ENCODE measurements at places on chromosomes 4 and X.

GRCh38 chr4:25978327-25978726 is 64.3 kb downstream of the SMIM20 start:
- DNase-seq: no peak

GRCh38 chrX:110915111-110915510 is 119.5 kb upstream of the CHRDL1 start:
- DNase-seq: peak; percentile 35

- no peak for DNase-seq
These were observed 150.4 kb downstream of the FRAS1 start for GRCh38 chr4:78207541-78207940.

DNA sequence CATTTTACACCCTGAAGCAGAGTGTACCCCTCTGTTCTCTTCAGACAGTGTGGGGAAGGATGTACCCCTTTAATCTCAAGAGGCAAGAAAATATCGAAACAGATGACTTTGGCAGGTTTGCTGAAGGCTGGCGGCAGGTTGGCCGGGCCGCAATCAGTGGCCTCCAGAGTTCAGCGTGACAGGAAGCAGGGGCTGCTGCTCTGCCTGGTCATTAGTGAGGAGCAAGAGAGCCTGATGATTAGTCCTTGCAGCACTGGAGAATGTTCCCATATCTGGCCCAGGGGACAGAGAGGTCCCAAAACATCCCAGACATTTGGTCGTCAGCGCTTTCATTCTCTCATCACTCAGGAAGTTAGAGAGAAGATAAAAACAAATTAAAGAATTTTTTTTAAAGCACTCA is 352.8 kb downstream of the SPRY1 start:
- DNase-seq: no peak

GRCh38 chrX:41031256-41031967 is 53.8 kb upstream of the USP9X start:
- DNase-seq: no peak

- no peak for DNase-seq
These were observed 24.9 kb upstream of the IQSEC2 start for GRCh38 chrX:53305996-53306937.

DNA sequence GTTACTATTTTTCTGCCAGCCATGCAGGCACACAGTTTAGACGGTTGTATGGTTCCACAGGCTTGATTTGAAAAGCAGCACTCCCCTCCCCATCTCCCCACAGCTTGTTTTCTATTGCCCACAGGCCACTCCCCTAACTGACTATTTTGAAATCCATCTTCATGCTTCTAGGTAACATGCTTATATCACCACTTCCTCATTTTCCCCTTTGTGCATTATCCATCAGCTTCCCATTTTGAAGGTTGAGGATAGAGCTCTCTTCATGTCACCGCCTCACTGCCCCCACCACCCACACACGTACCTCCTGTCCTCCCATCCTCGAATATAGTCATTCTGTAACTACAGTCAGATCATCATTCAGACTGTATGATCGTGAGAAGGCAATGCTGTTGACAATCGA is 224.7 kb downstream of the MID1 start:
- DNase-seq: no peak

GRCh38 chr4:182207830-182208396 is 35.3 kb upstream of the TENM3 start:
- no peak for DNase-seq

DNA sequence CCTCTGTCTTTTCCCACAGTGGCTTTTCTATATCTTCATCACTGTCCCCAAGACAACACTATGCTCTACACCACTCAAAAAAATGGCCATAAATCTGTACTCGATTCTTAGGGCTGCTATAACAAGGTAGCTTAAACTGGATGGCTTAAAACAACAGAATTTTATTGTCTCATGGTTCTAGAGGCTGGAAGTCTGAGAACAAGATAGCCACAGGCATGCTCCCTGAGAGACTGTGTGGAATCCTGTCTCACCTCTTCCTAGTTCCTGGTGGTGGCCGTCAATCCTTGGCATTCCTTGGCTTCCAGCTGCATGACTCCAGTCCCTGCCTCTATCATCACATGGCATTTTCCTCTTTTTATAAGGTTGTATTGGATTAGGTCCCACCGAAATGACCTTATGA is 70.7 kb upstream of the DCLK2 start:
- no peak for DNase-seq

DNA sequence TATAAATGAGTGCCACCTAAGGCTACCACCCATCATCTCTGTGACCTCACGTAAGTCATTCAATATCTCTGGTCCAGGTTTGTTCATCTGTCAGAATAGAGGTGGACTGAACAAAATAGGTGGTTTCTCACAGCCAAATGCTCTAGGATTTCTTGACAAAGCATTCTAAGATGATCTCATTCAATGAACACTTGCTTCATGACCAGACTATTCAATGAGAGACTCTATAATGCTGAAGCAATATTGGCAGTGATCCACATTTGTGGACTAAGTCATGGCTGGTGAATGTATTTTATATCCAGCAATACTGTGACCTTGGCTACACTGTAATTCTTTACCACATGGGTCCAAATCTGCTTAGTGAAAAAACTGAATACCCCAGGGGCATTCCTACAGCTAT is 37.9 kb downstream of the LDB2 start:
- peak; percentile 44 for DNase-seq

- DNase-seq: no peak
These were observed 246.1 kb downstream of the NR3C2 start for GRCh38 chr4:148196164-148196563.

GRCh38 chrX:68498508-68499379 is at the start of gene YIPF6:
Gene YIPF6 (plus strand): TSS chrX:68499051. CDS start chrX:68499067, 16 bp downstream.
- DNase-seq: peak; percentile 27

GRCh38 chr4:89447543-89447942 is 139.9 kb upstream of the GPRIN3 start:
- DNase-seq: no peak

DNA sequence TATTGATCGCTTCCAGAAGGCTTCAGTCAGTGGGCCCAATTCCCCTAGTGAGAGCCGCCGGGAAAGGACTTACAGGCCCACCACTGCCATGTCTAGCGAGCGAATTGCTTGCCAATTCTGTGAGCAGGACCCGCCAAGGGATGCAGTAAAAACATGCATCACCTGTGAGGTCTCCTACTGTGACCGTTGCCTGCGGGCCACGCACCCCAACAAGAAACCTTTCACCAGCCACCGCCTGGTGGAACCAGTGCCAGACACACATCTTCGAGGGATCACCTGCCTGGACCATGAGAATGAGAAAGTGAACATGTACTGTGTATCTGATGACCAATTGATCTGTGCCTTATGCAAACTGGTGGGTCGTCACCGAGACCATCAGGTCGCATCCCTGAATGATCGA is 15.3 kb downstream of the MID2 start:
- no peak for DNase-seq

DNA sequence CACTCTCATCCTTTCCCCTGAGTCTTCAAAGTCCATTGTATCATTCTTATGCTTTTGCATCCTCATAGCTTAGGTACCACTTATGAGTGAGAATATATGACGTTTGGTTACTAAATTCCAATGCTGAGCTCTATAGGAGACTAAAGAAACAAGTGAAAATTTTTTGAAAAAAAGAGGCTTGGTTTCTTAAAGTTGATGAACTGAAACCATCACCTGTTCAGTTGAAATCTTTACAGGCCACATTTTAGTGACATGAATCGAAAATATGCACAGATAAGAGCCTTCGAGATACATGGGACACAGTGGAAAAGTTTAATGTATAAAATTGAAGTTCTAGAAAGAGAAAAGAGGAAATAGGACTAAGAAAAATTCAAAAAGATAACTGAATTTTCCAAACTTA is 195.8 kb downstream of the GPM6A start:
- DNase-seq: no peak

GRCh38 chrX:100721328-100721727 is 10.6 kb downstream of the SYTL4 start:
- DNase-seq: no peak

DNA sequence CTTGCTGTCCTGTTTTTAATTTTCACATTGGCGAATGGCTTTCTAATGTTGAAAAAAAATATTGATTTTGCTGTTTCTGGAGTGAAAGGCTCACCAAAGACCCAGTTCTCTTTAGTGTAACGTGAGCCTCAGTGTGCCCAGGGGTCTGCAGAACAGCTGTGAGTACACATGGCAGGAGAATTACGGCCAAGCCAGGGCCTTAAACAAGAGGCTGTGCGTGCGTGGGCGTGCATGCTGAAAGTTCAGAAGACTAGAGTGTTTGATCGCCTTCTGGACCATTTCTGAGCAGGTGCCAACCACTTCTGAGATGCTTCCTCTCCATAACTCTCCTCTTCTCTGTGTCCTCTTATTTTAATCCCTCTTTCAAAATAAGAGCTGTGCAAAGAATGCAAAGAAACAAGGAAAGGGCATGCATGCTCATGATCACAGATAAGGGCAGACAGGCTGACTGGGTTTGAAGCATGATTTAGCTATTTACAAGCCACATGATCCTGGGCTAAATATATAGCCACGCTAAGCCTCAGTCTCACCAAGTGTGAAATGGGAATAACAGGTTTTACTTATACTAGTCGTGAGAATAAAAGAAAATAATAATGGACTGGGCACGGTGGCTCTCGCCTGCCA is 9.9 kb downstream of the PHEX start:
- no peak for DNase-seq

GRCh38 chrX:24668111-24668510 is 21.0 kb upstream of the PCYT1B start:
- no peak for DNase-seq

- peak; percentile 24 for DNase-seq
These were observed 14.7 kb upstream of the CT55 start for GRCh38 chrX:135185795-135186443.

- DNase-seq: no peak
These were observed 199.0 kb upstream of the LNX1 start for GRCh38 chr4:53790286-53790685.

DNA sequence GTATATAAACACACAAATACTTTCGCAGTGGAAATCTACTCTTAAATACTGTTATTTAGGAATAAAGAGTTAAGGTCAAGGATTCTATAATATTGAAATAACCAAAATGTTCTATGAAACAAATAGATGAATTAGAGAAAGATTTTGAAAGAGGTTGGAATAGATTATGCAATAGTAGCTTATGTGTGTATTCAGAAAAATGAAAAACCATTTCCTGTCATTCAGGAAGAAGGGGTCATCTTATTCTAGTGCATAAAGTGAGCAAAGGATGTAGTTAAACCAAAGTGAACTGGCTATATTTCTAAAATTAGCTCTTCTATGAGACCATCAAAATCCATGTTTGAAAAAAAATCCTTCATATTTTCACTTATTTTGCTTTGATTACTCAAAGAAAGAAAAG is 30.0 kb upstream of the MYOZ2 start:
- DNase-seq: no peak

DNA sequence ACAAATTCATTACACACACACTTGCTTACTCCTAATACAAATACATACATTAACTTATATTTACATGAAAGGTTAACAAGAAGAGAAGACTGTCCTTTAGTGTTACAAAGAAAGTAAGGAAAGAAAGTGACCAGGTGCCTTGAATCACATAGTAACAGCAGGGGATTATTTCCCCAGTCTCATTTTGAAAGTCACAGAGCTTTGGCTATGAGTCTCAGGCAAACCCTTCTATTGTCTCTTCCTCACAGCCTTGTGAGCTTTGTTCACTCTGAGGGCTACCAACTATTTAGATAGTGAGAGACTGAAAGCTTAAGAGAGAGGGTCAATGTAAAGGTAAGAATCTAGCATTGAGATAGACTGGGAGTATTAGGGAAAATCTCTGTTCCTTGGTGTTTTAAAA is 161.6 kb downstream of the NPNT start:
- no peak for DNase-seq

DNA sequence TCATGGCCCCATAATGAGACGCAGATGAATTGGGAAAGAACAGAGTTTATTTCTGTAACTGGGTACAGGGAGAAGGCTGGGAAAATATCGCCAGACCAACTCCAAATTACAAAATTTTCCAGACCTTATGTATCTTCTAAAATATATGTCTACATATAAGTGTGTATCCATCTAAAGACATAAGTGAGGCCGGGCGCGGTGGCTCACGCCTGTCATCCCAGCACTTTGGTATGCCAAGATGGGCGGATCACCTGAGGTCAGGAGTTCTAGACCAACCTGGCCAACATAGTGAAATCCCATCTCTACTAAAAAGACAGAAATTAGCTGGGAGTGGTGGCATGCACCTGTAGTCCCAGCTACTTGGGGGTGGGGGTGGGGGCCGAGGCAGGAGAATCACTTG is 11.7 kb upstream of the DHRSX start:
- DNase-seq: no peak

GRCh38 chr4:120555058-120555457 is 367.5 kb downstream of the PRDM5 start:
- no peak for DNase-seq

GRCh38 chr4:1754336-1754735 is 33.0 kb downstream of the TACC3 start:
- no peak for DNase-seq

- no peak for DNase-seq
These were observed 526.5 kb downstream of the TRIML1 start for GRCh38 chr4:188665491-188666457.

DNA sequence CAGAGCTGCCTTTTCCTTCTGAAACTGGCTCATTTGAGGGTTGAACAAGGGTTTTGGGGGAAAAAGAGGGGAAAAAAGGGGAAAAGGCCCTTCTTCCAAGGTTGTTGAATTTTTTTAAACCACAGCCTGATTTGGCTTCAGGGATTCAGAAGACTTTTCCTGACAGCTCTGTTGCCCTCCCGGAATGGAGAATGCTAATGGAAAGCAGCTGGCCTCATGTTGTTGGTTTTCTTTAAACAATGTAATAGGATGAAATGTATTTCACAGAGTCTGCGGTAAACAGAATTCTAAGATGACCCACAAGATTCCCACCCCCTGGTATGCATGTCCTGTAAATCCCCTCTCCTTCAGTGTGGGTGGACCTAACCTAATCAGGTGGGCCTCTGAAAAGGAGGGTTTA is 3.3 kb upstream of the KIAA1210 start:
- DNase-seq: peak; percentile 12

DNA sequence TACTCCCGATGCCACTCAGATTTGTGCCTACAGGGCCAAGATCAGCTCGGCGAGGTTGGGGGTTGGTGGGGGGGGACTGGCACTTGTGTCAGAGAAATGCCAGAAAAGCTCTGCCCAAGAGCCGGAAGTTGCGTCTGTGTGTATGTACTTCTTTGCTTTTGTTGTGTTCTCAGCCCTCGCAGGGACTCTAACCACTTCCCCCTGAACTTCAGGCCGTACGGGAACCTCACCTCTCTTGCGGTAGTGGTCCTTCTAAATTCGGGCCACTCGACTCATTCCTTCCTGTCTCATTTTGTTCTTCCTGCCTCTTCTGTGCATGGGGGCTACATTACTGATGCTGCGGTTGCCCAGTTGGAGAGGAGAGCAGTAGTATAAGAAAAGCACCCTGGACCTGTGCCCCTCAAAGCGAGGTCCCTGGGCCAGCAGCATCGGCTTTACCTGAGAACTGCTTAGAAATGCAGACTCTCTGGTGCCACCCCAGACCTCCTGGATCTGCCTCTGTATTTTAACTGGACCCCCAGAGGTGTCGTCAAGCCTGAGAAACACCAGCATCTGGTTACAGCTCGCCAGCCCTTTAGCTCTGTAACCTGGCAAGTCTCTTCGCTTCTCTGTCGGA is 146.3 kb upstream of the RPS6KA3 start:
- DNase-seq: no peak
